ENCODE measurements at places on chromosomes 7 and 10.

DNA sequence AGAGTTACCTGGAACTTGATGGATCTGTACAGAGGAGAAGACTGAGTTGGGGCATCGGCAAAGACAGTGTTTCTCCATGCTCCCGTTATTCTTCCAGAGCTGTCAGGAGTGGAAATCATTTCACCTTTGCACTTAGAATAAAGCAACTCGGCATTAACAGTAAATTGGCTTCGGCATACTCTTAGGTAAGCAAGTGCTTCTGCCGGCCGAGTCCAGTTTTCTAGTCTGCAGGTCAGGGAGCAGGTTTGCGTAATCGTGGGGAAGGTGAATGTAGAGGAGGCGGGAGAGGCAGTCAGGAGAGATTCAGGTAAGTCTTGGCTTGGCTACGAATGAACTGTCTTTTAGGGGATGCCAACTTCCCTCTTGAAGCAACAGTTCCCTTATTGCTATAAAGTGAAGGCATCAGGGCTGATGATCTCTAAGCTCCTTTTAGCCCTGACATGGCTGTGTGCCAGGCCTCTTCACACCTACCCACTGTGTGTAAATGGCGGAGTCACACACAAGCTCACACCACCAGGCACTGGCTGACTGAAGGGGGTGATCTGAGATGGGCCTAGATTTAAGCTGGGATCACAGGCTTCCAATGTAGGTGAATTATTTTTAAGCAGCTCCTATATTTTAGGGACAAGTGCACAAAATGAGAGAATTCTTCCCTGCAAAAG is 127.1 kb downstream of the GATA3 start:
- no peak for DNase-seq

DNA sequence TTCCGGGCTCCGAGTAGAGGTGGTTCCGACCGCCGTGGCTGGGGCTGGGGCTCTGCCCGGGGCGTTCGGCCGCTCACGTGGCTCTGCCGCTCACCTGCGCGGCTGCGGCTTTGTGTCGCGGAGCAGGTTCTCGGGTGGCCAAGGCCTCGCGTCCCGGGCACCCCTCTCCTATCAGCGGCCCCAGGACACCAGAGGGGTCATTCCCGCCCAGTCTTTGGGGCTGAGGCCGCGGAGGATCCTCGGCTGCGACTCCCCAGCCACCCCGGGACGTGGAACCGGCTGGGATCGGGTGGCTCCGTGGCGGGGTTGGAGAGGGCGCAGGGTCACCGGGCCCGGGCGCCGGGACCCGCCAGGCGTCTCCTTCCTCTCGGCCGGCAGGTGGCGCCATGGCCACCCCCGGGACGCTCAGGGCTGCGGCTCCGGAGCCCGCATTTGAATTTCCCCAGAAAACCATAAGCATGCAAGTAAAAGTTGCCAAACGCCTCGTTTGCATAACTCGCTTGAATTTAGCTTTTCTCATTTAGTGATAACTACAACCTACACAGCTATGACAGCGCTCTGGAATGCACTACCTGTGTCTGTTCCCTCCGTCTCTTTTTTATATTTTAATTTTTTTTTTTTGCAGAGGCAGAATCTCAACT is 1.2 kb downstream of the COL26A1 start:
- peak; percentile 71 for DNase-seq

GRCh38 chr10:35486297-35486990 is 118.7 kb upstream of the GJD4 start:
- no peak for DNase-seq

- DNase-seq = no peak
Measured at GRCh38 chr7:101202603-101202918, 1.7 kb upstream of the MOGAT3 start.

- no peak for DNase-seq
Measured at GRCh38 chr7:20157456-20157855, 59.7 kb downstream of the MACC1 start.

DNA sequence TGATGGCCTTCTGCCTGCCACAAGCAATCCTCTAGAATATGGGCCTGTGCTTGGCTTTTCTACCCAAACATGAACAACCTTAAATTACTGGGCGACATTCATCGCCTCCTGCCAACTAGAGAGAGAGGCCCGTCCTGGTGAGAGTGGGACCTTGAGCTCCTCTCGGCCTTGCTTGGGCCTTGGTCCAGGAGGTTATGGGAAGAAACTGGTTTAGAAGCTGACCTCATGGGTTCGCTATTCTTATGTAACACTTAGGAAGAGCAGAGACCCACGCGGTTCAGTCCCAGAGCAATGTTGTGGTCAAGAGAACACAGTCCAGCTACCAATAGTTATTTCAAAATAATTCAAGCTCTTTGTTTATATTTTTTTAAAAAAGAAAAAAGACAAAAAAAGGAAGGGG is 176.3 kb upstream of the ZNF32 start:
- DNase-seq = no peak

GRCh38 chr10:53135213-53135896 is 362.8 kb upstream of the MBL2 start:
- no peak for DNase-seq

DNA sequence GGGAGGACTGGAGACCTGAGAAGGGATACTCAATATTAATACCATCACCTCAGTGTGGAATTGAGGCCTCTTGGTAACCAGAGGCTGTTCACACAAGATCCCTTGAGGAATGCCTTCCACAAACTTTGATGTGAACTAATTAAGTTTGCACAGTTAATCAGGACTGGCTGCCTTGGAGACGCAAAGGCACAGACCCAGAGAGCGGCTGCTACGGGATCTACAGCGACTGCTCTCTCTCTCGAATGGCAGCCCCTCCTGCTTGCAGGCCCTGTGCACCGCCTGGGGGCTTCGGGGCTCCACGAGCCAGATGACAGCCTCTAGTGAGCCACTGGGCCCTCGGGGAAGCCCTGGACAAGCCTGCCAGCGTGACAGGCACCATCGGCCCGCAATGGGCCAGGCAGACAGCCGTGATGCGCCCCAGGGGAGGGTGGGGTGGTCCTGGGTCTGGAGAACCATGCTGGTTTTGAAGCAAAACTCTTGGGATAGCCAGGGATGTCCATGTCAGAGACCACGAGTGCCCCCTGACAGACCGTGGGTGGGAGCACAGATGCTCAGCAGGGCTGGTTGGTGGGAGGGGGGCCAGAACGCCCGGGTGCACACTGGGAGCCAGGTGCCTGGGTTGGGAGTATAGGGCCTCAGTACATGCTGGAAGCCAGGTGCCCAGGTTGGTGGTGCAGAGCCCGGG is 195.6 kb downstream of the ELFN1 start:
- no peak for DNase-seq

DNA sequence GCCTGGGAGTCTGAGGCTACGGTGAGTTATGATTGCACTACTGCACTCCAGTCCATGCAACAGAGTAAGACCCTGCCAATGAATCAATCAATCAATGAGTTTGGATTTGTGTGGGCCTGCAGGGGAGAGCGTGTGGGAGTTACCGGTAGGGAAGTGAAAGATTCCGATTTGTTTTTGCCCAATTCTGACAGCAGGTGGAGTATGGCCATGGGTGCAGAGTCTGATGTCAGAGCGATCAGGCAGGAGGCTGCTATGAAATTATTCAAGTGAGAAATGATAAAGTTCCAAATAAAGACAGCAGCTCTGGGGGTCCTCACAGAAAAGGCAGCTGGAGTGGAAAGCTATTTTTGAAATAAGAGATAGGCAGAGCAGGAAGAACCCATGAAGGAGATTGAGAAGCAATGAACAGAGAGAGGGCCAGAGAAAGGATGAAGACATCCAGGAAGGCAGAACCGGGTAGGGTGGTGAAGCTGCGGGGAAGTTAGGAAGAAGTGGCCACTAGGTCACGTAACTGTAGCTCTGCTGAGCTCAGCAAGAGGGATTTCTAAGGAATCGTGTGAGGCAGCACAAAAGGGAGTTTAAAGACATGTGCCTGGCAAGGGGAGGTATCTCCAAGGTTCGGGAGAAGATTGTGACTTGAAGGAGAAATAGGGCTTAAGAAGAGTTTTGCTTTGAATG is 93.7 kb upstream of the NMT2 start:
- no peak for DNase-seq

DNA sequence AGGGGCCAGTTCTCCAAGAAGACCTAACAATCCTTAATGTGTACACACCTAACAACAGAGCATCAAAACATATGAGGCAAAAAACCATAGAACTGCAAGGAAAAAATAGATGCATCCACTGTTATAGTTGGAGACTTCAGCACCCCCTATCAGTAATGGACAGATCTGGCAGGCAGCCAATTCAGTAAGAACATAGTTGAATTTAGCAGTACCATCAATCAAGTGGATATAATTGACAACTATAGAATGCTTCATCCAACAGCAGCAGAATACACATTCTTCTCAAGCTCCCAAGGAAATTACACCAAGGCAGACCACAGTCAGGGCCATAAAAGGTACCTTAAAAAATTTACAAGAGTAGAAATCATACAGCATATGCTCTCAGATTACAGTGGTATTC is 42.2 kb downstream of the POLL start:
- no peak for DNase-seq

GRCh38 chr7:158133515-158134271 is 453.9 kb downstream of the PTPRN2 start:
- DNase-seq = no peak

GRCh38 chr7:23570592-23571200 is 26.5 kb upstream of the CCDC126 start:
- peak; percentile 76 for DNase-seq

- DNase-seq = no peak
Measured at GRCh38 chr10:10657139-10657760, 360.4 kb upstream of the CELF2 start.

DNA sequence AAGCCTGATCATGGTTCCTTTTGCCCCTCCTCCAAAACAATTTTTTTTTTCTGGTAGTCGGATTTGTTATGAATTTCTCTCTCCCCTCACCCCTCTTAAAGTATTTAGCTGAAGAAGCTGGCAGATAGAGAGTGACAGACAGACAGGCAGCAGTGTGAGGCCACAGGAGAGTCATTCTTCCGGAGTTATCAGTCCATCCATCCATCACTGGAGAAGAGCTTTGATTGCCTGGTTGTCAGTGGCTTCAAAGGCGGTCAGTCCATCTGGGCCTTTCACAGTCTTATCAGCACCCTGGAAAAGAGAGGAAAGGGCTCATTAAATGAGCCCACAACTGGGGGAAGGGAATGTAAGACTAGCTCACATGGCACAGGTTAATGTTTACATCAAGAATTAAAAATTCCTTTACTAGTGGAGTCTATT is 47.4 kb downstream of the MTPN start:
- DNase-seq = no peak

DNA sequence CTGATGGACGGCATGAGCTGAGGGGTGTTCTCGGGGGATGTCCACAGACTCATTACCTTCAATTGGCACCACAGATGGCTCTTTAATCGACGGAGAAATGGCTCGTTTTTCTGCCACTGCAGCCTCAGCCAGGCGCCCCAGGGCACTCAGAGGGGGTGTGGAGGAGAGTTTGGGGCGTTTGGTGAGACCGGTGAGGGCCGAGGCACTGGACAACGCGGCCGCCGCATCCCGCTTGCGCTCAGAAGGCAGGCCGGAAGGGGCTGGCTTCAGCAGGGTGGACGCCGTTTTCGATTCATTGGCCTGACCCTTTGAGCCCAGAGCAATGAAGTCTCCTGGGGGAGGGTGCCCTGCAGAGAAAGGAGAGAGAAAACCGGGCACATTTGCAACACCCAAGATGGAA is 1.3 kb downstream of the INTS1 start:
- DNase-seq = no peak

DNA sequence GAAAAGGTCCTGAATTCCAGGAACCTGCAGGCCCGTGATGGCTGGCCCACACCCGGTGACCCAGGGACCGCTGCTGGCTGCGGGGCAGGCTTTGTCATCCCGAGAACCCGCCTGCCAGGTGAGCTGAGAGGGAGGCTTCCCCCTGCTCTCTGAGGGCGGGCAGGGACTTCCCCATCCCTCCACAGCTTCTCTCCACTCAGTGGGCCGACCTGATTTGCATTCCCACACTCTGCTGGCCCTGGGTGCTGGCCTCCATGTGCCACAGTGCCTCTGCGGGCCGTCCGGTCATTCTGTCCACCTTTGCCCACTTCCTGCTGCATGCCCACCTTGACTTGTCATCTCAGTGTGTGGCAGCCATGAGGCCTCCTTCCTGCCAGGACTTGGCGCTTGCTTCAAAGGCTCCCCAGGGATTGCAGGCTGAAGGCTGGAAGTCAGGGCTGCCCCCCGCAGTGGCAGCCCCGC is 35.3 kb downstream of the PALD1 start:
- peak; percentile 31 for DNase-seq

DNA sequence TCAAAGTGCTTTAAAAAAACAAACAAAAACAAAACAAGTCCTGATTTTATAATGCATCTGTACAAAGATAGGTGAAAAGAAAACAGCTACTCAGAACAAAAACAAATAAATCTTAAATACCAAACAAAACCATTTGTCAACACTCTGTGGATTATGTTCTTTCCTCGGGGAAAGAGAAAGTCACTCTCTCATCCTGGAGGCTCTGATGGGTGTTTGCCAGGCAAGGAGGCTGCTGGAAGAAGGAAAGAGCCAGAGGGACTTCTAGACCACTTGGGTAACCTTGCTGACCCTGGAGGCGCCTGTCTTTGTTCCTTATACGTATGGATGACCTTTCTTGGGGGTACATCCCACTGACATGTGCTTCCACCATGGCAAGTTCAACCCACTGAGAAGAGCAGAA is 92.8 kb downstream of the ZRANB1 start:
- no peak for DNase-seq

GRCh38 chr10:100014071-100014762 is 4.5 kb upstream of the DNMBP start:
- DNase-seq = no peak

GRCh38 chr7:42002654-42003053 is 234.4 kb downstream of the GLI3 start:
- no peak for DNase-seq

GRCh38 chr7:13846386-13846785 is 143.1 kb downstream of the ETV1 start:
- no peak for DNase-seq

Data from activated CD4-positive, alpha-beta T cell treated with anti-CD3 and anti-CD28 coated beads, Interleukin-10, Interleukin-2, amounts not matched to agents 100 ng/mL and 50 ng/mL, durations not matched to agents 16 hours and 8 hours (primary cell).